Psoas muscle (tissue), 8 donors: ENCODE measurements at places on chromosomes 5 and 9.

DNA sequence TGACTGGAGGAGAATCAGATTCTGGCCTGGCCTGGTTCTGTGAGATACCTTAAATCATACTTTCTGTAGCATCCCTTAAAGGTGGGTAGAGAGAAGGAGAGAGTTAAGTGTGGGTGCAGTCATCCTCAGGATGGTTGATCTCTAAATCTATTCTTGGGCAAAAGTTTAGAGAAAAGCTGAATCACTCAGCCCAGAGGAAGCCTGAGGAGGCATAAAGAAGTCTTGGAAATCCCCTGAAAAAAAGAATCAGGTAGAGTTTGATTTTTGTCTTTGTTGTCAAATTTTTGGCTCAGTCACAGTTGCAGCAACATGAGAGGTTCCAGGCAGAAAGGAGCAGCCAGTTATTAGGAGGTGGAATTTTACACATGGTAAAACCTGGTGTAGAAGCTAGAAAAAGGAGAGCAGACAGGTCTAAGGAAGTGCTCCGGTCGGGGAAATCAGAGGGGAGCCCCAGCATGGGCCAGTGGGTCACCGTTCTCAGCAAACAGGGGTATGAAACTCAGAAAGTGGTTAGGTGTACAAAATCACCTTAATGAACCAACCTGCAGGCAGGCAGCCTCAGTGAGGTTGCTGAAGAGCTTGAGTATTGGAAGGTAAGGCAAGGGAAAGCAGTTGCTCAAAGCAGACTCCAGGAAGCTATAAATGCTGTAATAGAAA, 116.2 kb upstream of the CNTLN start:
- DNase-seq, result no peak

- no peak for DNase-seq
These were observed 49.0 kb downstream of the DAPK1 start for GRCh38 chr9:87546704-87547103.

GRCh38 chr9:116391306-116391900, 237.8 kb downstream of the PAPPA start:
- DNase-seq, result no peak

GRCh38 chr5:66436721-66437120, 159.5 kb upstream of the MAST4 start:
- DNase-seq, result no peak

- no peak for DNase-seq
These were observed 243.7 kb downstream of the SEMA5A start for GRCh38 chr5:9302218-9302617.
